ENCODE measurements at places on chromosomes 7 and 10.

- no peak for DNase-seq
Measured at GRCh38 chr7:96624954-96625353, 84.7 kb downstream of the SEM1 start.

DNA sequence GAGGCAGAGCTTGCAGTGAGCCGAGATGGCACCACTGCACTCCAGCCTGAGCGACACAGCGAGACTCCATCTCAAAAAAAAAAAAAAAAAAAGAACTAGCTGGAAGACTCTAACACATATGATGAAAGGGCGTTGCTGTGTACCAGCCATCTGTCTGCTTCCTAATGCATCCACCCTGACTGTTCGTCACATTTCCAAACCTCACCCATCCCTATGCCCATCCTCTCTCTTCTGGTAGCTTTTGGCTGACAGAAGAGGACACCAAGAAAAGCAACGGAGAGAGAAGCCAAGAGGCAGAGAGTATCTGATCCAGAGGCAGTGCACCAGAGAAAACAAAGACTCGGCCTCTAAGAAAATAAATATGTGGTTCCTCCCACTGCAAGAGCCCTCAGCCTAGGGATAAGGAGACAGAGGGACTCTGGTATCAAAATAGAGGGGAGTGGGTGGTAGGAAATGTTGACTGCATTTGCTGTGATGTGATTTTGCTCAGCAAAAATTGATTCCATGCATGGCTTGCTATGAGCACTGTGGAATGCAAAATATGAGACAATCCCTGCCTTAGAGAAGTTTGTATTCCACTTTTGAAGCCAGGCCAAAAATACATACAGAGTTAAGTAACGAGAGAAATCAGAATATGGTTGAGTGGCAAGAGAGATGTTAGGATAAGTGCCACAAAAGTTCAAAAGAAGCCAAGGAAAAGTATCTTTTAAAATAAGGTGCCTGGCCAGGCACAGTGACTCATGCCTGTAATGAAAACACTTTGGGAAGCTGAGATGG, 100.8 kb upstream of the STK17A start:
- no peak for DNase-seq

- no peak for DNase-seq
Measured at GRCh38 chr7:1028775-1029636, 15.3 kb upstream of the GPR146 start.

DNA sequence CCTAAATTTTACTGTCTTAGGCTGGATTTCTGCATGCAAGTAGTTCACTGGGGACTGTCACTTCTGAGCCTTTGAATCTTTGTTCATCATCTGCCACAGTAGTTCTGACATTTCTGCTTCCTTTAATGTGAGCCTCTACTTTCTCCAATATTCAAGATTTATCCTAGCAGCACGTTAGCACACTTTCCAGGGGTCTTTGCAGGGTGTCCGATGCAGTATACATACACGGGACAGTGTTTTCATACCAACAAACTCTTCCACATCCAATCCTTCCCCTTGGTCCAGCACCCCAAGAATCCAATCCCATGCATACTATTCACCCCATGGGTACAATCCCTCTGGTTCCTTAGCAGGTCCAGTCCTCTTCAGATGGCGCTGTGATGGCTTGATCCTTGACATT, 22.7 kb upstream of the NPTX2 start:
- DNase-seq: no peak

DNA sequence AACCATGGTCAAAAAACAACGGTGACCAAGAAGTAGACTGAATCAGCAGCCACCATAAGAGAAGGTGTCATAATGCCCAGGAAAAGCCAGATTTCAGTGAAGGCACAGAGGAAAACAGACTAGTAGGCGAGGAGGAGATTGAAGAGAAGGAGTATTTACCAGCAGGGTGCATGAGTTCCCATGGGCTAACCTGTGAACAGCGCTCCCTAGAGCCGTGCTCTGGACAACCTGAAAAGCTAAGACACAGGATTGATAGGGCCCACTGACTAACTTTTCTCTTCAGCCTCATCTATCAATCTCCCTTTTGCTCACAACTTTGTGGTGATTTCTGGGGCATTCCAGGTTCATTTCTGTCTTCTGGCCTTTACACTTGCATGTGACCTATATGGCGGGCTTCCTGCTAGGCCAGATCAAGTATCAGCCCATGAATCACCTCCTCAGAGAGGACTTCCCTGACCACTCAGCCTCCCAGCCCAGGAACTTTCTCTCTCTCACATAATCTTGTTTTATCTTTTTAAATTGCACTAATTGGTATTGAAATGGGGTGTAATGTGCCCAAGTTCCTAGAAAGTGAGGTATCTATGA, 12.8 kb downstream of the ANKRD22 start:
- no peak for DNase-seq

DNA sequence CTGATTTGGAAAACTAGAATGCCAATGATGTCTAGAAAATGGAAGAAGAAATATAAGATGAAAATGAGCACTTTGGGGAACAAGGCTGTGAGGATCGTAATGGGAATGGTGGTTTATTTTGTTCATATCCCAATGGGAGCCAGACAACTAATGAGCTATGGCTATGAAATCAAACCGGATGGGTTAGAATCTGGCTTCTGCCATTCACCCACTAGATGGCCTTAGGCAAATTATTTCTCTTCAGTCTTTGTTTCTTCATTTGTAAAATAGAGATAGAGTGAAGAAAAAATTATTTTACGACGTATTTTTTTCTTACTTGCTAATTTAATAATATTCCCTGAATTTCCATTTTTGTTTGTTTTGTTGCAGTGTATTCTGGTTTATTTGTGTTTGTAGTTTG, 572.1 kb upstream of the IGFBP3 start:
- DNase-seq: no peak

- DNase-seq: no peak
Measured at GRCh38 chr7:1151653-1152425, 8.2 kb downstream of the ZFAND2A start.

DNA sequence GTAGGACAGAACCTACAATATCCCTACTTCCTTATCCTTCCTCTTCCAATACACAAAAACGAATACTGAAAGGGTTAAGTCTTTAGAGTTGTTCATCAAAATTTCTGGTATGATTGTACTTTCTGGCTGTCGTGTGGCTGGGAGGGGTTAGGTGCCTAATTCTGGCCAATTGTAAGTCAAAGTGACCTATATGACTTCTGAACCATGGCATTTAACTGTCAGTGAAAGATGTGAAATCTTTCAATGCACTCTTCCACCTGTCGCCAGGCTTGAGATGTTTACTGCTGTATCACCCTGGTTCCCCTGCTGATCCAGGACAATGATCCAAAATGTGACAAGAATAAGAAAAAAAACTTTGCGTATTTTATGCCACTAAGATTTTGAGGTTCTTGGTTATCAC, 20.8 kb downstream of the EPC1 start:
- no peak for DNase-seq

DNA sequence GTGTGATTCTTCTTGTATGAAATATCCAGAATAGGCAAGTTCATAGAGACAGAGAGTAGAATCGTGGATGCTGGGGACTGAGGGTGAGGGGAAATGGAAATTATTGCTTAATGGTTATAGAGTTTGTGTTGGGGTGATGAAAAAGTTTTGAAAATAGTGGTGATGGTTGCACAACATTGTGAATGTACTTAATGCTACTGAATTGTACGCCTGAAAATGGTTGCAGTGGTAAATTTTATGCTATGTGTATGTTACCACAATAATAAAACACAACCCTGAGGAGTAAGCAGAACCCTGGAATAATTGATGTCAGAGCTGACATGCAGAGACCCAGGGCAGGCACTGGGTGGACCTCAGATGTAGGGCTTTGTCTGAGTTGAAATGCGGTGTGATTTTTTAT, 57.6 kb downstream of the TACR2 start:
- no peak for DNase-seq

DNA sequence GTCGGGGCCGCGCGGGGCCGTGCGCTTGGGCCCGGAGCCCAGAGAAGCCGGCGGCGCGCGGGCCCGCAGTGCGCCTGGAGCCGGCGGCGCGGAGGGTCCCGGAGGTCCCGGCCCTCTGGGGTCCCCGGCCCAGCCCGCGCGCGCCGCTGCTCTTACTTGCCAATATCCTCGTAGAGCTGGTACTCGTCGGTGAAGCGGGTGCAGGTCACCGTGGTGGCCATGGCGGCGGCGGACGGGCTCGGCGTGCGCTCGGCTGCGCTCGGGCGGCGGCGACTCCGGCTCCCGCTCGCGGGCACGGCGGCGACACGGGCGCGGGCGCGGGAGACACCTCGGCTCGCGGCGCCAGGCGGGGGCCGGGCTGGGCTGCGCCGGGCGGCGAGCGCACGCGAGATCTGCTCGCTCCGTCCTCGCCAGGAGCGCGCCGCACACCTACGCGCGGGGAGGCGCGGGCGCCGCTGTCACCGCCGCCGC, at the start of gene CAMK2B:
CAMK2B (minus strand) TSS at position 394 of the 471 bp plus-strand sequence; CDS start at position 221, 173 bp downstream.
- DNase-seq: no peak

DNA sequence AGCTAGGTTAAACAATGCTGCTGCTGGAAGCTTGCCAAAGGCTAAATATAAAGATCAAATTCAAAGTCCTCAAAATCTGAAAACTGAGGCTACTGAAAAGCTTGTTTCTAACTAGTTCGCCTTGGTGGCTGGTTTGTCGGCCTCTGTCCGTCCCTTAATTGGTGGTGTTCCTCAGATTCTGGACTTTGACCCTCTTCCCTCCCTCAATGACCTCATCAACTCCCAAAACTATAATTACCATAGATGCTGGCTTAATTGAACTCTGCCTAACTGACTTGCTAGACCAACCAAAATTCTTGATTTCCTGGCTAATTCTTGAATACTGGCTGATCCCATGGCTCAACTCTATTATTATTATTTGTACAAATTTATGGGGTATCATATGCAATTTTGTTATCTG, 15.6 kb downstream of the ARHGAP21 start:
- no peak for DNase-seq

DNA sequence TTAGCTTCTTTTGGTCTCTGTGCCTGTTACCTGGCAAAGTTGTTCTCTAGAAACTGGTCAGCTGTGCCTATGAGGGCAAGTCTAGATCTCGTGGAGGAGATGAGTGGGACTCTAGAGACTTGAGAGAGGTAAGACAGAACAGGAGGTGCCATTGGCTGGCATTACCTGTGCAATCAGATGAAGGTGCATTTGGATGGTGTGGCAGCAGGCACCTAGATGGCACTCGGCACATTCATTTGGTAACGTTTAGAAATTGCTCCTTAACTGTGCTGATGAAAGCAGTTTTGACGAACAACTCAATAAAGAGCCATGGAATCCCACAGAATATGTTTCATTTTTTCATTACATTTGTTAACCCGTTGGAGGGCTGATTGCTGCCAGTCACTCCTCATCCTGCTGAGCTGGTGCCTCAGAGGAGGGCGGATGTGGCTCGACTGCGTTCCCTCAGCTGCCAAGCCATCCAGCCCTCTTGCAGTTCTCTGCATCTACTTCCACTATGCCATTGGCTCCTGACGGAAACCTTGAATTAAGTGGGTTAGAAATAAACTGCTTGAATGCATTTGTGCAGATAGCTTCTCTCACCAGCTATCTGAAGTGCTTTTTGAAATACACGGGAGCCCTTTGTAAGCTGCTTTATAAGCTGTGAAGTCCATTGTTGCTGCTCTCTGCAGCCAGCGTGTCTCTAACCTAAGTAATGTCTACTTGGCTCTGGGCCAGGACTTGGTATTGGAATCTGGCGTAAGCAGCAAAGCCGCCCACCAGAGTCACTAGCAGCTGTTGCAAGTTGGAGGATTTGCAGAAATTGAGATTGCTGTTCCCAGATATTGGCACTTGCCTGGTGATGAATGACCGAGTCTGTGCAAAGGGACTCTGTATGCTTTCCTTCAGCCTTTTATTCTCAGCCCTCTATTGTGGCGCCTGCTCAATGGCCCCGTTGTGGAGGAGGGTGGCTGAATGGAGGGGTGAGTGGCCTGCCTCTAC, 87.4 kb downstream of the LRRC4 start:
- no peak for DNase-seq

DNA sequence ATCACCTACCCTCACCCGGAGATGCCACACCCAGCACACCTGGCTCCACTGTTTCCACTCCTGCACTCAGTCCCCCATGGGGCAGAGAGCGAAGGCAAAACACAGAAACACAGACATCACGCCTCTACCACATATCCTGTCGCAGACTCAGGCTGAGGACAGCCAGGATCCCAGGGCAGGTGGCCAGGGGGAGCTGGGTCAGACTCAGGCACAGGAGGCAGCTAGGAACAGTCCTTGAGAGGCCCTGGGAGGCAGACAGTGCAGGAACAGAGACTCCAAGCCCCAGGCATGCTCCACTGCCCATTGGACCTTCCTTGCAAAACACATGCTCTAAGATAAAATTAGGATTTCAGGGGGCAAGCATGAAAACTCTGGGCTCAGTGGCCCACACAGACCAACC, 154.4 kb upstream of the C7orf33 start:
- no peak for DNase-seq

- no peak for DNase-seq
Measured at GRCh38 chr10:125157505-125157904, 2.9 kb downstream of the CTBP2 start.

DNA sequence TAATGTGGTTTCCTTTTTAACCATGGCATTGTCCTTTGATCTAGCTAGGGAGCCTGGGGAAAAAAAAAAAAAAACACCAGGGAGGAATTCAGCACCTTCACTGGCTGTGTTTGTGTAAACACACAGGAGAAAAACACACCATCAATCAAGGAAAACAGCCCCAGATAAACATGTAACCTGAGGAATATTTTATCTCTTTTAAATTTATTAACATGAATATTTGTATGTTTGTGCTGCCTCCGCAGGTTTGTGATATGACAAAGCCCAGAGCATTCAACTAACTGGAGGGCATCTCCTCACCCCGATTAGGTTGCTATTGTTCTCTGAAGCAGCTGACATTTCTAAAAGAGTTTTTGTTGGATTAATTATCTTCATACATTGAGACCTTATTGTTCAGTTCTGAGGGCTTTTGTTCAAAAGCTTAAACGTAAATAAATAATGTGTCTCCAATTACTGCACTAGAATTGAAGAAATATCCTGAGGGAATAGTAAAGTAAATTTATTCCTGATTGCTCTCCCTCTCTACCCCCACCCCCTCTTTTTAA, 89.4 kb upstream of the SEMA3E start:
- no peak for DNase-seq

DNA sequence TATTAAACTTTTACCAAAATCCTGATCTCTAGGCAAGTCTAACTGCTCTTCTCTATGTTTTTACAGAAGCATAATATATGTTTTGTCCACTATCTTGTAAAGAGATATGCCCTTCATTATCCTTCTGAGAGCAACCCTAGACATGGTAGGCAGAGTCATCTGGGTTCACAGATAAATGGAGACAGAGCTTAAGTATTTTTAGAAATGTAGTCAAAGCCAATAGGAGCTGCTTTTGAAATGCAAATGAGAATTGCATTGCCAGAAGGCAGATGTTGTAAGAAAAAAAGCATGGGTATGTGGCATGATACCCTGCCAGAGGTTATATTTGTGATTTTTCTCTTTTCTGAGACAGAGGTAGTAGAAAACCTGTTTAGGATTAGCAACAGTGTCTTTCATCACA, 964.8 kb downstream of the SORCS3 start:
- no peak for DNase-seq

GRCh38 chr10:117241541-117242462, 888 bp downstream of the SLC18A2 start:
- DNase-seq: no peak

DNA sequence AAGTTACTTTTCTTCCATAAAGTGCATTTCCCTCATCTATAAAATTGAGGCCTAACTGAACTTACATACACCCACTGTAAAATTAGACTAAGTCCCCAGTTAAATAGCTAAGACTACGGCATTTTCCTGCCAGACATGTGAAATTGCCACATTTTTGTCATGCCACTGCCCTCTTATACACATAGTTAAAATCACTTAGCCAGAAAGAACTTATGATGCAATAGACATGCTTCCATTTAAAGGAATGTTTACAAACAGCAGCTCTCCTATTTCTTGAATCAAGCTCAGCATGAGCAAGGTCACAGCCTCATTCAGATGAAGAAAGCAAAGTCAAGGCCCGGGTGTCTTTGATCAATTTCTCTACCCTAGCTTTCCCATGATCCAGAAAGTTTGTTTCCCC, 175.7 kb downstream of the LRRN3 start:
- no peak for DNase-seq
